ENCODE measurements at places on chromosomes 5 and 9.

DNA sequence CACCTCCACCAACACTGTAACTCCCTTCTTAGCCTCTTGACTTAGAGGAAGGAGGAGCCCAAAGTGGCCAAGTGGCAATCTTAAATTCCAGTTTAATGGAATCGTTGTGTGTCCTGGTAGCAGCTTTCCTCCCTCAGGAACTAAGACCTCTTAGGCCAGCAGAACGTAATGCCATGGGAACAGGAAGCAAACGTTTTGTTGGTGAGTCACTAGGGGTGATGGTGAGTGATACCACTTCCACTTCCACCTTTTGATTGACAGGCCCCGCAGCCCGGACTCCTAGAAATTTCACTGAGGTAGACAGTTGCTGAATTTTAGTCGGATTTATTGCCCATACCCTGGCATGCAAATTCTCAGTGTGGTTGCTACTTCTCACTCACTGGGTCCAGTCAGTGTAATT, 94.2 kb upstream of the FBN2 start:
- no peak for DNase-seq

GRCh38 chr9:27457445-27457844, 66.6 kb upstream of the IFNK start:
- DNase-seq: no peak

DNA sequence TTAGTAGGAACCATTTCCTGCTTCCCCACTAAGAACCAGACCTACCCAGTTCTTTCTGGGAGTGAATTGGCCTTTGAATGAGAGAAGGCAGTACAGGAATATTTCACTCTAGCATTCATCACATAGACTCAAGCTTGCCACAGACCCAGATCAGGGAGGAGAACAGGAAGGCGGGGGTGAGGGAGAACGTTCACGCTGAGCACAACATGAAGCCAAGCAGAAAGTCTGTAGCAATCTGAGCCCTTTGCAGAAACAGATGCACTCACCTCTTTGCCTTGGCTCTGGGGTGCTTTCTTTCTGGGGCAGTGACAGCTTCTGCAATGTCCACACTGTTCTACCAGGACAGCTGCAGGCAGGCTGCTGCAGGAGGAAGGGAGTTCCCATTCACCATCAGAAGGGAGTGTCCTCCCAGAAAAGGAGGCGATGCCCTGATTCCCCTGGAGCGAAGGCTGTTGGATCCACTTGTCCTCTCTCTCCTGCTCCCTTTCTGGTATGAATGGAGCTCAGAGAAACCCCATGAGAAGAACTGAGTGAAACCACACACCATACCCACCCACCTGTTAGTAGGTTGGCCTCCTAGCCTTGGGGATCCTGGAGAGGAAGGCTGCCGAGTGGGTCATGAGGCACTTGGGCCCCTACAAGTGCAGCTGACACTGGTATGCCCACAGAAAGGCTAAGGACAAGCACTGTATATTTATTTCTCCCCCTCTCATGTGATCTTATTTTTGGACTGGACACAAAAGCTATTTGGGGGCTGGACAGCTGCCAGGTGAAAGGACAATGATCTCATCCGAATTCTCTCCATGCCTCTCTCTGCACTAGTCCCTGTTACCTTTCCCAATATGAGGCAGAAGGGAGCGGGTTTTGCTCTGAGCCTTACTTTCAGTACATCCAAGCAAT, 11.7 kb upstream of the FGF1 start:
- DNase-seq: no peak

DNA sequence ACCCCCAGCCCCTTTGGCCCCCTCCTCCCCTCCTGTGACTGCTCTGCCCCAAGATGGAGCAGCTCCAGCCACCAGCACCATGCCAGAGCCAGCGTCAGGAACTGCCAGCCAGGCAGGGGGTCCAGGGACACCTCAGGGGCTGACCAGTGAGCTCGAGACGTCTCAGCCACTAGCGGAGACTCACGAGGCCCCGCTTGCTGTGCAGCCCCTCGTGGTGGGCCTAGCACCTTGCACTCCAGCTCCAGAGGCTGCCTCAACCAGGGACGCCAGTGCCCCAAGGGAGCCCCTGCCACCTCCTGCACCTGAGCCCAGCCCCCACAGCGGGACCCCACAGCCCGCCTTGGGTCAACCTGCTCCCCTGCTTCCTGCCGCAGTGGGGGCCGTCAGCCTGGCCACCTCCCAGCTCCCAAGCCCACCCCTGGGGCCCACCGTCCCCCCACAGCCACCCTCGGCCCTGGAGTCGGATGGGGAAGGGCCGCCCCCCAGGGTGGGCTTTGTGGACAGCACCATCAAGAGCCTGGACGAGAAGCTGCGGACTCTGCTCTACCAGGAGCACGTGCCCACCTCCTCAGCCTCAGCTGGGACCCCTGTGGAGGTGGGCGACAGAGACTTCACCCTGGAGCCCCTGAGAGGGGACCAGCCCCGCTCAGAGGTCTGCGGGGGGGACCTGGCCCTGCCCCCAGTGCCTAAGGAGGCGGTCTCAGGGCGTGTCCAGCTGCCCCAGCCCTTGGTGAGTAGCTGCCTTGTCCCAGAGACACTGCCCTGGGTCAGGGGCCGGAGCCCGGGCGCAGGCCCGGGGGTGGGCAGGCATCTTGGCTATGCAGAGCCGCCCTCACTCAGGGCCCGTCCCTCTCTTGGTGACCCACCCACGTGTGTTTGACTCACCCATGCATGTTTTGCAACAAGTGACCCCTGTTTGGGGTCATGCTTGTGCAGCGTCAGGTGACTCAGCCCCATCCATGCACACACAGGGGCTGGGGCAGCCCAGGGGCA, 105.2 kb downstream of the WNK2 start:
- no peak for DNase-seq

GRCh38 chr9:81377921-81378320, 311.4 kb downstream of the TLE1 start:
- no peak for DNase-seq
